Activated T-cell treated with anti-CD3 and anti-CD28 coated beads for 48 hours (primary cell): ENCODE measurements at places on chromosomes 12 and 14.

DNA sequence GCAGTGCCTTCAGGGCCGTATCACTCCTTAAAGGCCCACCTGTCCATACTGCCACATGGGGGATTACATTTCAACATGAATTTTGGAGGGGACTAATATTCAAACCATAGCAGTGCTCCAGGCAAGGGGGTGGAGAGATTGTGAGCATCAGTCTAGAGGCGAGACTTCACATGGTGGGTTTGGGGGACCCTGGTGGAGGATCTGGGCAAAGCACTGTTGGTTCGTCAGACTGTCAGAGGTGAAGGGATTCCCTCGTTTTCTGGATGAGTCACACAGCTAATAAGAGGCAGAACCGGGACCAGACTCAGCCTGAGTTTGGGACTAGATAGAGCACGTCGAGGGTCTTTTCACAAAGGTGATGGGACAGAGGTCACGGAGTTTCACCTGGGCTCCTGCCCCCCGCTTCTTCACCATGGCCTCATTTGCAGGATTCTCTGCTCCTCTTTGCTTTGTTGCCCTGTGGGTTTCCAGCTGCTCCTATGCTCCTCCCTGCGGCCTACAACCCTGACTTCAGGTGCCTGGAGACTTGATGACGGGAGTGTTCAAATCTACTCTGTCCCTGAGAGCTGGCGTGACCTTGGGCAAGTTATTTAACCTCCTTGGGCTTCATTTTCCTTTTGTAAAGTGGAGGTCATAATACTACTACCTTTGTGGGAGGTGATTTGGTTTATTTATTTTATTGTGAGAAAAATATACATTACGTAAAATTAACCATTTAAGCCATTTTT, 41.5 kb downstream of the TEAD4 start:
- no peak for DNase-seq

GRCh38 chr12:3727877-3728632, 24.9 kb downstream of the CRACR2A start:
- no peak for DNase-seq

DNA sequence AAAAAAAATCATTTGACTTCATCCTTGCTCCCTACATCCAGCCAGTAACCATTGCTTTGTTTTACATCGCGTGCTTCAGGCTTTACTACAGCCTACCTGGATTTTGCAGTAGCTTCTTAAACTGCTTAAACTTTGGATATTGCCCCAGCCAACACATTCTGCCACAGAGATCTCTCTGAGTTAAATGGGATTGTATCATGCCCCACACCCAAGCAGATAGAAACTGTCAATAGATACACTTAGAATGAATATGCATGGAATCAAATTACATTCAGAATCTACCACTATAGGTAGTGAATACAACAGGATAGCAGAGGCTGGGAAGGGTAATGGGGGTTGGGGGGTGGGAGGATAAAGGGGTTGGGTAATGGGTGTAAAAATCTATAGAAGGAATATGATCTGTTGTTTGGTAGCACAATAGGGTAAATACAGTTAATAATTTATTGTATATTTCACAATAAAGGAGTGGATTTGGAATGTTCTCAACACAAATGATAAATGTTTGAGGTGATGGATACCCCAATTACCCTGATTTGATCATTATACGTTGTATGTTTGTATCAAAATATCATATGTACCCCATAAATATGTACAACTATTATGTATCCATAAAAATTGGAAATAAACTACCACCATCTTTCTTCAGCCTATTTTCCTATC, 2.7 kb upstream of the MYRFL start:
- DNase-seq = no peak

DNA sequence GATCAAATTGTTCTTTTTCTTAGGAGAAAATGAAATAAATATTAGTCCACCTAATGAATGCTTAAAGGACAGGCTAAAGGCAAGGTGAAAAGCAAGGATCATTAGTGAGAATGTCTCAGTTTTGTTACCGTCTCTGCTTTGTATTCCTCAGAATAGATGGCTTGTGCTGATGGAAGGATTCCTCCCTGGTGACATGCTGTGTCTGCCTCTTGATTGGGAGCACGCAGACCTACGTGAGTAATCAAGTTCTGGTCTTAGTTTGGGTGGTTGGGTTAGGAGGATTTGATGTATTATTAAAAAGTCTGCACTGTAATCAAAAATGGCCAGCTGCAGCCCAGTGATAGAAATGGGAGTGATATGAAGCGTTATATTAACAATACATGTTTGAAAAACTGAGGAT, 78.8 kb upstream of the RTL1 start:
- no peak for DNase-seq

DNA sequence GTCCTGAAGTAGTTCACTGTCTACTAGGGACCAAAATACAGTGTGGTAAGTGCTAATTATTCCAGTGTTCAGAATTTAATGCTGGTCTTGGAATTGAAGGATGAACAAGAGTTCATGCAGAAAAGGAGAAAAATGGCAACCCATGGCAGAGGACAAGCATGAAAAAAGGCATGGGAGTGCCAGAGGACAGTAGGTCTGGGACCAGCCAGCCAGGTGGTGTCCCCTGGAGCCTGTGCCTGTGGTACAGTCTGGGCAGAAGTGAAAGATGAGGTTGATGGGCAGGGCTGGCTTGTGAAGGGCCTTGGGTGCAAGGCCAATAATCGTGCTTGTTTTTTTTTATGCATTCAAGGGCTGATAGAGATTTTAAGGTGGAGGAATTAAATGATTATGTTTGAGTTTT, 21.0 kb downstream of the C12orf75 start:
- DNase-seq = no peak
